ENCODE measurements at places on chromosomes 12 and 14. TPM values are rescaled to one million over a fixed set of nuclear protein-coding genes. Genes with fewer than 3 reads are reported as not detected.

The PLA2G1B gene
- not detected for total RNA-seq

The CHGA gene
- not detected for total RNA-seq

The C12orf42 gene
- total RNA-seq = not detected

The SPX gene
- not detected for total RNA-seq

The MANSC4 gene
- not detected for total RNA-seq

The GPR65 gene
- total RNA-seq = 0.17 TPM

The RPS6KA5 gene
- total RNA-seq = 0.41 TPM

The DIO2 gene
- total RNA-seq = 70.7 TPM

DNA sequence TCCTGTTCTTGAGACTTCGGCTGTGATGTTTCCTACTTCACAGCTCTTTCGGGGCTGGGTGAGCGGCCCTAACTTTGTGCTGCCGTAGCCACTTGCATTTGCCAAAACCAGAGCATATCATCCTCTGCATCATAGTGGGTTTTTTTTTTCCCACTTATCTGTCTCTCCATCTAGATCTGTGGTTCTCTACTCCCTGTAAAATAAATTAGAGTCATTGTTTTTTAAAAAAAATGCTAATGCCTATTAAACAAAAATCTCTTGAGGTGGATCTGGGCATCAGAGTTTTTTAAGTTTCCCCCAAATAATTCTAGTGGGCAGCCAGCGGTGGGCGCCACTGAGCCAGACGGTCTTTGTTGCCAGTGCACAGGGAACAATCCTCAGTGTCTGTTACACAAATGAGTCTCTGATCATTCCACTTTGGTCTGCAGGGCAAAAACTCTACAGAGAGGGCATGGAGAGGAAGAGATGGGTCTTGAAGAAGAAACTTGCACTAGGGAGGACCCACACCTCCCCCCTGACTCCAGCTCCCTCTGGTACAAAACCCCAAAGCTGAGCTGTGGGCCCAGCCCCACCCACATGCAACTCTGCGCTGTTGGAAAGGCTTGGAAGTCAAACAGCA lies 62.4 kb upstream of the BCL2L14 start:
- no peak for DNase-seq

GRCh38 chr12:66648033-66648735 lies 30.7 kb downstream of the GRIP1 start:
- DNase-seq = no peak

DNA sequence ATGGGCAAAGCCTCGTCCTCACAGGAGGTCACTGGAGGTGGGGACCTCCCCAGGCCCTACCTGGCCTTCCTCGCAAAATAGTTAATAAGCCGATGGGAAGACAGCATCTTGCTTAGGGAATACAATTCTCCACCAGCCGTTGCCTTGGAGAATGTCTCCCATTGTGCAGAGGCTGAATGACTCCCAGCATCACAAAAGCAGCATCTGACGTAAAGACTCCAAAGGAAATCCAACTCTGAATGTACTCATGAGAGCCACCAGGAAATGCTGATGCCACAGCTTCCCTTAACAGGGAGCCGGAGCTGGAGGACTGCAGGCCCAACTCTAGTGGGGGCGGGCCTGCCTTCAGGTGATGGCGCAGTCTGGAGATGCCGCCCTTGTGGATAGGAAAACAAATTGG lies 15.5 kb downstream of the CCDC63 start:
- DNase-seq = no peak

GRCh38 chr14:24935796-24936195 lies 114.2 kb downstream of the STXBP6 start:
- no peak for DNase-seq

GRCh38 chr12:47141459-47141858 lies 61.7 kb upstream of the AMIGO2 start:
- no peak for DNase-seq

DNA sequence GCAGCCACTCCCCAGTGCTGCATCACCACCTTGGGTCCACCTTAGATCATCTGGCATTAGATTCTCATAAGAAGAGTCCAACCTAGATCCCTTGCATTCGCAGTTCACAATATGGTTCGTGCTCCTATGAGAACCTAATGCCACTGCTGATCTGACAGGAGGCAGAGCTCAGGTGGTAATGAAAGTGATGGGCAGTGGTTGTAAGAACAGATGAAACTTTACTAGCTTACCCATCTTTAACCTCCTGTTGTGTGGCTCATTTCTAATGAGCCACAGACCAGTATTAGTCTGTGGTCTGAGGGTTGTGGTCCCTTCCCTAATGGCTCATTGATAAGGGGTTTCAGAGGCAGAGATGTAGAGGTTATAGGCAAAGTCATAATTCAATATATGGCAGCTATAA lies 615.9 kb upstream of the MIS18BP1 start:
- DNase-seq = no peak

DNA sequence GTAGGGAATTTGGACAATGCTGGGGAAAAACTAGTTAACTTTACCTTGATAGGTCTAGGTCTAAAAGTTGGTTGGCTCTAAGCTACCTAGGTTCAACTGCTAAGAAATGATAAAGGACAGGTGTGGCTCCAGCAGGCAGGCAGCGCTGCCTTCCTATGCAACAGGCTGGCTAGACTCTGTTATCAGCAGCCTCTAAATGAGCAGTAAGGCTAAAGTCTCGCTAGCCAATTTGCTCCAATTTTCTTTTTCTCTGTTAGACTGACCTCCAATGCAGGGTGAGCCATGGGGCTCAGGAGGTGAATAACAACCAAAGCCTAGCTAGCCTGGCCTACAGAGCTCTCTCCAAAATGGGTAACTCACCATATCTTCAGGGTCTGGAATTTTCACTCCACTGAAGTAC lies 26.5 kb downstream of the DMAC2L start:
- no peak for DNase-seq

- DNase-seq = no peak
Observed at GRCh38 chr12:57477710-57478681, 1.7 kb downstream of the ARHGAP9 start.

Measured in HFFc6 (cell line).